ENCODE measurements at places on chromosomes 2 and 18. TPM values are rescaled to one million over a fixed set of nuclear protein-coding genes. Genes with fewer than 3 reads are reported as not detected.

DNA sequence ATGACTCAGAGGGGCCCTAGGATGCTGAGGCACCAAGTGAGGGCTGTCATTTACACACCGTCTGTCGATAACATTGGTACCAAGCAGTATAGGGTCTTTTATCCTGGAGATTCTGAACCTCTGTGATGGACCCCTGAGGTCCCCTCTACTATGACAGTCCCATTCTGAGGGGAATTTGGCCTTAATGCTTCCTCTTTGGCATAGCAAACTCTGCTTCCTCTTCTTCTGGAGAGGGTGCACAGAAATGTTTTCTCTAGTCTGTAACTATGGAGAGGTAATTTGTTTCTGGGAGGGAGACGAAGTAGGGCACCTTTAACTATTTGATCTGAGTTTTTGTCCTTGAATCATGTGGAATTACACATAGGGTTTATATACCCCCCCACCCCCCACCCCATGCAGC is 44.8 kb downstream of the INPP4A start:
- DNase-seq = no peak

DNA sequence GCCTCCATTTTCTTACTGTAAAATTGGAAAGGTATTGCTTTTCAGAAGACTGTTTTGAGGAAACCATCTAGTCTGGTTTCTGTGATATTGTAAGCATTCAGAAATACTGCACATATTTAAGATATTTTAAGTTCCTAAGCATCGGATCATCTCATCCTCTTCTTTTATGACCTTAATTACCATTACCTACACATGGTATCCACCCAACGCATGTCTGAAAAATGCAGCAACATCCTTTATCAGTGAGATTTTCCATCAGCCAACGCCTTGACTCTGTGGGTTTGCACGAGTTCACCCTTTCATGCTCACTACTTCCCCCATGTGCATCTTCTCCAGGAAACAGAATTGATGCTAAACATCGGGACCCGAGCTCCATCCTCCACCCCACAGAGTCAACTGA is 84.3 kb downstream of the COL4A4 start:
- DNase-seq = no peak

DNA sequence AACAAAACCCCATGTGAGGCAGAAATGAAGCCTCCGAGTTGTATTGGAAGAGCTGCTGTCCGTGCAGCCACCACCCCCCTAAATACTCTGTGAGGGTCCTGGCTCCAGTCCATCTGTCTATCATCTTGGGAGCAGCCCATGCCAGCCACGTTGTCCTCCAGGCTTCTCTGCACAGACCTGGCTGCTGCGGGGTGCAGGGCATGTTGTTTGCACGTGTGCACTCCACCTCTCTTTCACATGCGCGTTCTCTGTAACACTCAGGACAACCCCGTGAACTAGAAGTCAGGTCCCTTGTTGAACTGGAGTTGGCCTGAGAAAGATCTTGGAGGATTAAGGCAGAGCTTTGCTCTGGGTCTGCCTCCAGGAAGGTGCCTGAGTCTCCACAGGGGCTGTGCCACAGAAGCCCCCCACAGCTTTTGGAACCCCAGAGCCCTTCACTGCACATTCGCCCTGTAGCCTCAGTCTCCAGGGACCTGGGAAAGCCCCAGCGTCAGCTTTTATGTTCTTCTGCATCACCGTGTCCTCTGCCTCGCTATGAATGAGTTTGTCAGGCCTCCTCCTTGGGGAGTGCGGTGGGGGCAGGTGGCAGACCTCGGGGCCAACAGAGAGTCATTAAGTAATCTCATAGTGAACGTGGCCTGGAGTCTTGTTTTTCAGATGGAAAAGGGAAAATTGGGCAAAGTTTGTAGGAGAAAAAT is 16.6 kb downstream of the RTP5 start:
- no peak for DNase-seq

- no peak for DNase-seq
Measured at GRCh38 chr2:201350879-201351278, 6.3 kb downstream of the FLACC1 start.

- no peak for DNase-seq
Measured at GRCh38 chr2:173821451-173821850, 143.7 kb downstream of the SP3 start.

CSRNP3 gene
- 10.5 TPM for polyA plus RNA-seq

All from left renal cortex interstitium (tissue), 4 donors.